Esophagus squamous epithelium (tissue), 5 donors: ENCODE measurements at places on chromosomes 11 and 22. TPM values are rescaled to one million over a fixed set of nuclear protein-coding genes. Genes with fewer than 3 reads are reported as not detected.

The TSGA10IP gene
- not detected for total RNA-seq

The CCDC73 gene
- total RNA-seq = not detected

The TMEM191B gene
- total RNA-seq = 0.13 TPM

The SEPTIN3 gene
- total RNA-seq = 0.19 TPM

The PPFIBP2 gene
- 28.1 TPM for total RNA-seq

The PNPLA5 gene
- not detected for total RNA-seq

The IL17REL gene
- total RNA-seq = not detected

GRCh38 chr11:117074119-117074518, 24.1 kb downstream of the SIK3 start:
- H3K27me3 ChIP-seq = no peaks in the 10 kb centered on the region
- DNase-seq = no peak
- H3K27ac ChIP-seq = no peak overlapping the region
- no peaks in the 10 kb centered on the region for H3K36me3 ChIP-seq
- H3K4me3 ChIP-seq = no peak overlapping the region

DNA sequence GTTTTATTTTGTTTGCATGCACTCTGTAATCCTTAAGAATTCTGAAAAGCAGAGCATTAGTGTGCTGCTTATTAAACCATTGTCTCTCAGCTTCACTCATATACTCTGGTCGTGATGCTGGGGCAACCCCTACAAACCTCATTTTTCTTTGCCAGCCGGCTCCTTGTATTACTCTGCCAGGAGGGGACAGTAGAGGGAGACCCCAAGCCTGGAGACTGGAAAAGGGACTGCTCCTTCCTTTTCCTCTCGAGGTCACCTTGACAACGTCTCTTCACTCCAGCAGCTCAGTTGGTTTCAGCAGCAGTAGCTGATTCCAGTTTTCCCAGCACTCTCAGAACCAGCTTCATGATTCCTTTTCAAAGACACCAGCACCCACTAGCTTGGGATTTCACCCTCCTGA, 2.8 kb upstream of the JHY start:
- H3K36me3 ChIP-seq = no peaks in the 10 kb centered on the region
- H3K4me3 ChIP-seq = no peak overlapping the region
- peaks cover 12% of the 10 kb centered on the region for H3K4me1 ChIP-seq

GRCh38 chr11:67576735-67577475, 6.7 kb upstream of the GSTP1 start:
- no peaks in the 10 kb centered on the region for H3K4me1 ChIP-seq
- H3K27ac ChIP-seq = no peak overlapping the region
- H3K36me3 ChIP-seq = no peaks in the 10 kb centered on the region
- no peak overlapping the region for H3K4me3 ChIP-seq
- DNase-seq = no peak

GRCh38 chr22:48070760-48071159, 1308.3 kb downstream of the TBC1D22A start:
- no peak overlapping the region for H3K27ac ChIP-seq
- no peak overlapping the region for H3K4me3 ChIP-seq
- DNase-seq = no peak
- no peaks in the 10 kb centered on the region for H3K27me3 ChIP-seq
- no peaks in the 10 kb centered on the region for H3K4me1 ChIP-seq
- H3K36me3 ChIP-seq = no peaks in the 10 kb centered on the region

- no peak overlapping the region for H3K4me3 ChIP-seq
- H3K36me3 ChIP-seq = no peaks in the 10 kb centered on the region
- no peak overlapping the region for H3K27ac ChIP-seq
- no peaks in the 10 kb centered on the region for H3K27me3 ChIP-seq
- peaks cover 6% of the 10 kb centered on the region for H3K4me1 ChIP-seq
Measured at GRCh38 chr11:79264284-79264683, 176.5 kb downstream of the TENM4 start.

DNA sequence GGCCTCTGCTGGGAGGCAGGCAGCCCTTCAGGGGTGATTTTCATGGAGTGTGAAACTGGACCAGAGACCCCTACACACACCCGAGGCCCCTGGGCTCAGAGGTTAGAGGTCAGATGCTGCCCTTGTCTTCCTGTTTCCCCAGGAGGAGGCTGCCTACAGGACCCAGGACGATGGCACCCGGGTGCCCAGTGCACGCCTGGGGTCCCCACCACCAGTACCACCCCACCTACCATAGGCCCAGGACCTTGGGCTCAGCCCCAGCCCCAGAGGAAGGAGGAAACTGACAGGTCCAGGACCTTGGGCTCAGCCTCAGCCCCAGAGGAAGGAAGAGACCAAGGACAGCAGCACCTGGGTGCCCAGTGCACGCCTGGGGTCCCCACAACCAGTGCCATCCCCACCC, 79.2 kb downstream of the BRD1 start:
- no peak overlapping the region for H3K27ac ChIP-seq
- no peaks in the 10 kb centered on the region for H3K4me1 ChIP-seq
- DNase-seq = no peak
- H3K36me3 ChIP-seq = no peaks in the 10 kb centered on the region

- H3K36me3 ChIP-seq = peaks cover 22% of the 10 kb centered on the region
- H3K27ac ChIP-seq = peak overlapping the region; percentile 95
- no peaks in the 10 kb centered on the region for H3K27me3 ChIP-seq
- no peak for DNase-seq
Measured at GRCh38 chr11:67606093-67606491, 644 bp upstream of the NDUFV1 start.

- H3K27me3 ChIP-seq = no peaks in the 10 kb centered on the region
- H3K27ac ChIP-seq = no peak overlapping the region
- H3K4me3 ChIP-seq = no peak overlapping the region
Measured at GRCh38 chr11:10743354-10744000, 7.6 kb upstream of the CTR9 start.

- peaks cover 43% of the 10 kb centered on the region for H3K4me1 ChIP-seq
- no peaks in the 10 kb centered on the region for H3K36me3 ChIP-seq
- DNase-seq = no peak
- peak overlapping the region; percentile 19 for H3K27ac ChIP-seq
- H3K4me3 ChIP-seq = no peak overlapping the region
Measured at GRCh38 chr11:114073007-114073827, 13.7 kb downstream of the ZBTB16 start.

DNA sequence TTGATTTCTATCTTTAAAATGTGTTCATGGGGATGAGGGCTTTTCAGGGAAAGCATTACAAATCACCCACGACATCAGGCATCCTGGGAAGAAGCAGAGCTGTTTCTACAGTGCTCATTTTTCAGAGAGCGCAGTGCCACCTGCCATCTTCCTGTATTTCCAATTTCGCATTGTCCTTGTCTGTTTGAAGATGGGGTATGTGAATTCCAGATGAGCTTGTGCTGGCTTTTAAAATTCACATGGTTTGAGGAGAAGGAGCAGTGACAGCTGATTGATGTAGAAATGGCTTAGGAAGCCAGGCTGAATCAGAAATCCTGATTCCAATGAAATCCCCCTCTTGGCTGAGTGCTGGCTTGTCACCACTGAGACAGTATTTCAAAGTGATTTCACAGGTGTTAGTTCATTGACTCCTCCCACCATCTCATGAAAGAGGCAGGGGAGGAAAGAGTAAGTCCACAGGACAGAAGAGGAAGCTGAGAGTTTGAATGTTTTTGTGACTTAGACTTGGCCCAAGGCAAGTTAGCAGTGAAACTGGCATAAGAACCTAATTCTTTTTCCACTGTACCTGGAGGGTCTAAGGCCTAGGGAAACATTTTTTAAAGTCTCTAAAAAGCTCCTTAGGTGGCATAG, 344.6 kb upstream of the C11orf87 start:
- H3K36me3 ChIP-seq = no peaks in the 10 kb centered on the region
- DNase-seq = no peak
- H3K4me1 ChIP-seq = no peaks in the 10 kb centered on the region
- no peak overlapping the region for H3K4me3 ChIP-seq
- no peaks in the 10 kb centered on the region for H3K27me3 ChIP-seq
- no peak overlapping the region for H3K27ac ChIP-seq

DNA sequence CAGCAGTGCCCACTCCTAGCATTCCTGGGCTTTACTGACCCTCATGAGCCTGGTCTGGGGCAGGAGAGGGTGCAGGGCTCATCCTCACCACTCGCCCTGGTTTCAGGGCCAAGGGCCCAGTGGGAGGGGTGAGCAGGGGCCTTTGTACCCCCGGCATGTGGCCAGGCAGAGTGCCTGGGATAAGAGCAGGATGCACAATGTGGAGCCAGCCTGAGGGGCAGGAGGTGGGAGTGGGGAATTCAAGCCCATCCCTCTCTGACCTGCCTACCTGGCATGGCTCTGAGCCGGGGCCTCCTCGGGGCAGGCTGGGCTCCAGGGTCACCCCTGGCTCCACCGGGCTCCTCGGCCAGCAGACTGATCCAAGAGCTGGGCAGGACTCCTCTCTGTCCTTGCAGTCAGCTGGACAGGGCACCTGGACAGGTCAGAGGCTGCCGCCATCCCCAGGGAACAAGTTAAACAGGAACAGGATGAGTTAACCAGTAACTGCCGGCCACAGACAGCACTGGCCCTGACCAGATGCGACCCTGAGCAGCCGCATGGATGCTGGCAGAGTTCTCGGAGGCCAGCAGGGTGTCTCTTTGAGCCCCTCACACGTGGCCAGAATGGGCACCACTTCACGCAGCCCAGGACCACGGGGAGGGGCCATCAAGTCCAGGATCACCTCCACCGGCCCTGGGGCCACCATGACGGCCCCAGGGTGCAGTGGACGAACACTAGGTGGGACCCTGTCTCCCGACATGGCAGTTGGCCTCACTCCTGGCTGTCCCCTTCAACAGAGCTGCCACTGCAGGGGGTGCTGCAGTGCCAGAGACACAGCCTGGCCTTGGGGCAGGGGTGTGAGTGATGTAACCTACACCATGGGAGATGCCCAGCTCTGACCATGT, 5.0 kb downstream of the SIGIRR start:
- DNase-seq = no peak
- peaks cover 1% of the 10 kb centered on the region for H3K36me3 ChIP-seq
- no peaks in the 10 kb centered on the region for H3K27me3 ChIP-seq
- H3K4me1 ChIP-seq = peaks cover 54% of the 10 kb centered on the region
- H3K27ac ChIP-seq = no peak overlapping the region
- H3K4me3 ChIP-seq = no peak overlapping the region

DNA sequence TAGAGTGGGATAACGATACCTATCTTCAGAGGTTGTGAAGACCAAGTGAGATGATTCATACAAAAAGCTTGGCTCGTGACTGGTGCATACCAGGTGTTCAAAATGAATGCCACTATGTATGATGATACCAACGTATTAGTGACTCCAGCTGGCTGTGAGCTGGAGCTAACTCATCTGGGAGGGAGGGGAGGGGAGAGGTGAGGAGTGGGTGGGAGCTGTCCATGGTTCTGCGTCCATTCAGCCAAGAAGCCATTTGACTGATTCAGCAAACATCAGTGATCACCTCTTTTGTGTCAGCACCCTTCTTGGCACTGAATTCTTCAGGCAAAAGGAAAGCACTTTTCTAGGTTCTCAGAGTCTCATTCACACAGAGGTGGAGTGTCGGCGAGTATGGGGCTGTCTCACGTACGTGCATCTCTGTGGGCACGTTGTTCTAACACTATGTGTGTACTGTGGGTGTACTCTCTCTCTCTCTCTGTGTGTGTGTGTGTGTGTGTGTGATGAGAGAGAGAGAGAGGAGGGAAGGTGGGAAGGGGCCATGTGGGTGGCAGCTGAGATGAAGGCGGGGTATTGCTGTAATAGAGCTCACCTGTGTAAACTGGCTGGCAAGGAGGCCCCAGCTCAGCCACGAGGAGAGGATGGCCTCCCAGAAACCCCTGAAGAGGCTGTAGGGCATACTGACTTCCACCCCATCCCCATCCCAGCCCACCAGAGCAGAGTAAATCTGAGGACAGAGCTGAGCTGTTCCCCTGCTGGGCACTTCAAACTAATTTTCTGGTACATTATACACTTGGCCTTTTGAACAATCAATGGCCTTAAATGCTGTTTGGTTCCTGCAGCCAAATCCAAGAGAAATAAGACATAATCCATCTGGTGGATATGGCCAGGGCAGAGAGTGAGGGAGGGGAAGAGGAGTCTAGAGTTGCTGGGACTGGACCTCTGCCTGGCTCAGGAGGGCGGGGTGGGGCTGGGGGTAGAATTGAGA, 96.1 kb upstream of the THY1 start:
- no peaks in the 10 kb centered on the region for H3K27me3 ChIP-seq
- H3K36me3 ChIP-seq = no peaks in the 10 kb centered on the region
- no peak overlapping the region for H3K27ac ChIP-seq
- no peak overlapping the region for H3K4me3 ChIP-seq
- no peak for DNase-seq

GRCh38 chr11:95354304-95354703, 123.3 kb upstream of the SESN3 start:
- no peaks in the 10 kb centered on the region for H3K27me3 ChIP-seq
- no peak overlapping the region for H3K27ac ChIP-seq
- H3K36me3 ChIP-seq = no peaks in the 10 kb centered on the region
- no peak for DNase-seq

GRCh38 chr11:74751303-74751702, 2.7 kb downstream of the RNF169 start:
- peaks cover 21% of the 10 kb centered on the region for H3K4me1 ChIP-seq
- H3K4me3 ChIP-seq = no peak overlapping the region
- no peaks in the 10 kb centered on the region for H3K27me3 ChIP-seq
- no peak for DNase-seq
- H3K36me3 ChIP-seq = no peaks in the 10 kb centered on the region

DNA sequence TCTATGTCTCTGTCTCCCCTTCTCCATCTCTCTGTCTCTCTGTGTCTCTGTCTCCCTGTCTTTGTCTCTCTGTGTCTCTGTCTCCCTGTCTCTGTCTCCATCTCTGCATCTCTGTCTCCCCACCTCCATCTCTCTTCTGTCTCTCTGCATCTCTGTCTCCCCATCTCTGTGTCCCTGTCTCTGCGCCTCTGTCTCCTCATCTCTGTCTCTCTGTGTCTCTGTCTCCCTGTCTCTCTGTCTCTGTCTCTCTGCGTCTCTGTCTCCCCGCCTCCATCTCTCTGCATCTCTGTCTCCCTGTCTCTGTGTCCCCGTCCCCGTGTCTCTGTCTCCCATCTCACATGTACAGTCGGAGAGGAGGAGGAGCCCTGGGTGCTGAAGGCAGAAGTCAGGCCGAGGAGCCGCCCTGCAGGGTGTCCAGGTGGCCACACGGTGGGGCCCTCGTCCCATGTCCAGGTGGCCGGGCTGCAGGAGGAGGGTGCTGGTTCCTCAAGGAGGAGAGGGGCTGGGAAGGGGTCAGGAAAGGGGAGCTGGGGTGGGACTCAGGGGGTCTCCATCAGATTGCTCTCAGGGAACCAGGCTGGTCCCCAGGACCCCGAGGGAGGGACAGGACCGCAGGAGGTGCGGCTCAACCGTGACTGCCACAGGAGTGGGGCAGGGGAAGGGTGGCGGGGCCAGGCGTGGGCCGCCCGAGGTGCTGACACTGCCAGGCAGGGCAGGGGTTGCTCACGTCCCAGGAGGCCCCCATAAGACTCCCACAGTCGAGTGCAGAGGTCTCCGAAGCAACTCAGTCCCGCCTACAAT, 25.6 kb upstream of the TH start:
- no peak overlapping the region for H3K4me3 ChIP-seq
- no peak for DNase-seq
- H3K27ac ChIP-seq = no peak overlapping the region
- no peaks in the 10 kb centered on the region for H3K36me3 ChIP-seq
- peaks cover 48% of the 10 kb centered on the region for H3K27me3 ChIP-seq

- no peaks in the 10 kb centered on the region for H3K36me3 ChIP-seq
- H3K4me1 ChIP-seq = peaks cover 50% of the 10 kb centered on the region
- H3K4me3 ChIP-seq = no peak overlapping the region
- no peak for DNase-seq
Measured at GRCh38 chr11:96162816-96163499, 180.0 kb downstream of the MAML2 start.
